Mesothelial cell of epicardium (in vitro differentiated cells): ENCODE measurements at places on chromosomes 12 and 14. TPM values are rescaled to one million over a fixed set of nuclear protein-coding genes. Genes with fewer than 3 reads are reported as not detected.

FGF23 gene
- not detected in 3 replicates for total RNA-seq

DNA sequence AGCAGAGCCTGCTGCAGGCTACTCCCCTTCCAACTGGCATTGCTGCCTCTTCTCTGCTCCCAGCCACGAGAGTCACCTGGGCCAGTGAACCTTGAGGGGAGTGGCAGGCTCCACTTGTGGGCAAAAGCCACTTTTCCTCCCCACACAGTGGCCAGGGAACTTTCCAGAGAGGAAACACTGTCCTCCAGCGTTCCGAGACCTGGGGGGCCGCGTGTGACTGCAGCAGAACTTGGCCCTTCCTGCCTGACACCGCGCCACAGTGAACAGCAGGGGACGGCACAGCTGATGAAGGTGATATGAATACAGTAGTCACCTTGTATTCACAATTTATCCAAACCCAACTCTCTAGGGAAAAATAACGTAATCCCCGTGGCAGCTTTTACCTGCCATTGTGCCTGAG lies 114.9 kb downstream of the PIWIL1 start:
- DNase-seq: no peak

DNA sequence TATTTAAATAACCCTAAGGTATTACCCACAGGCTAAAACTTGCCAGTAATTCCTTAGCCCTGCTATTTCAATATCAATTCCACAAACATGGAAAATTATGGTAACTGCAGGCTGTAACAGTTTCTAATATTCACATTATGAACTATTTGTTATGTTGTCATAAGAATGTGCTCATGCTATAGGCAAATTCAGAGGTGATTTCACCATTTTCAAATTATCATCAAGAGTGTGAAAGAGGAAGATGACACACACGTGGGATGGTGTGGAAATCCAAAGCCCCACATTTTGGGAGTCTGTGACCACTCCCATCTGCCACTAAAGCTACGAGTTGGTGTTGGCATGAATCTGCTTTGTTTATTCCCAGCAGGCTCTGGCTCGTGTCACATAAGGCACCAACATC lies 5.9 kb upstream of the MYO1A start:
- no peak for DNase-seq

GRCh38 chr12:26196421-26196716 lies 996 bp downstream of the SSPN start:
- DNase-seq: no peak
